ENCODE measurements at places on chromosomes 3 and 15.

- no peak for DNase-seq
Measured at GRCh38 chr3:71339049-71339448, 244.5 kb downstream of the FOXP1 start.

- DNase-seq: no peak
Measured at GRCh38 chr3:146577662-146578061, 27.5 kb downstream of the PLSCR5 start.

DNA sequence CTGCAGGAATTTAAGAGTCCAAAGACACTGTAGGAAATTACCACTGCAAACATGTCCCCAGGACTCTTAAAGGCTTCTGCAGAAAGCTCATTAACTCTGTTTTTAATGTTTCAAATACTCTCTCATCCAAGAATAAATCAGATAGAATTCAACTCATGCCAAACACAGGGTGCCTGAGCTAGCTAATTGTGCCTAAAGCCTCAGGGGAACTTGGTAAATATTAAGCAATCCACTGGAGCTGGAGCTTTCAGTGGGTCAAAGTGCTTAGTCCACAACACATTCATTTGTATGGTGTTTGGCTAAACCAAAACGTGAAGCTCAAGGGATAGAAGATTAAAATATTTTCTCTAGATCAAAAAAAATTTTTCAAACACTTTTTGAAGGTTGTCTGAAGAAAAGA lies 131.4 kb downstream of the THRB start:
- no peak for DNase-seq

DNA sequence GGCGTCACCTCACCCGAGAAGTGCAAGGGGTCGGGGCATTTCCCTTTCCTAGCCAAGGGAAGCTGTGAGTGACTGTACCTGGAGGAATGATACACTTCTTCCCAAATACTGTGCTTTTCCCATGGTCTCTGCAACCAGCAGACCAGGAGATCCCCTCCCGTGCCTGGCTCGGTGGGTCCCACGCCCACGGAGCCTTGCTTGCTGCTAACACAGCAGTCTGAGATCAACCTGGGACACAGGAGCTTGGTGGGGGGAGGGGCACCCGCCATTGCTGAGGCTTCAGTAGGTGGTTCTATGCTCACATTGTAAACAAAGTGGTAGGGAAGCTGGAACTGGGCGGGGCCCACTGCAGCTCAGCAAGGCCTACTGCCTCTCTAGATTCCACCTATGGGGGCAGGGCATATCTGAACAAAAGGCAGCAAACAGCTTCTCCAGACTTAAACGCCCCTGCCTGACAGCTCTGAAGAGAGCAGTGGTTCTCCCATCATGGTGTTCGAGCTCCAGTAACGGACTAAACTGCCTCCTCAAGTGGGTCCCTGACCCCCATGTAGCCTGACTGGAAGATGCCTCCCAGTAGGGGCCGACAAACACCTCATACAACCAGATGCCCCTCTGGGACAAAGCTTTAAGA lies 31.4 kb upstream of the ABHD5 start:
- no peak for DNase-seq

DNA sequence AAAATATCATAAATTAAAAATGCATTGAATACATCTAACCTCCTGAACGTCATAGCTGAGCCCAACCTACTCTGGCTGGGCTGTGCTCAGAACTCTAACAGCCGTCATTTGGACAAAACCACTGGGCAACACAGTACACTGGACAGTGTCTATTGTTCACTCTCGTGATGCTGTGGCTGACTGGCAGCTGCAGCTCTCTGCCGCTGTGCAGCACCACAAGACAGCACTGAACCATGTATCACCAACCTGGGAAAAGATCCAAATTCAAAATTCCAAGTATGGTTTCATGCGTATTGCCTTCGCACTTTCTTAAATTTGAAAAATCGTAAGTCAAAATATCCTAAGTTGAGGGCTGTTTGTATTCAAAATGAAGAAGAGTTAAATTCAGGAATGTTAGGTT lies 145.1 kb upstream of the CNTN4 start:
- no peak for DNase-seq

Data from stimulated activated CD8-positive, alpha-beta memory T cell treated with anti-CD3 and anti-CD28 coated beads, Interleukin-15, amount 100 ng/mL, for 1 hour (primary cell).